Psoas muscle (tissue), 8 donors: ENCODE measurements at places on chromosomes 12 and 14. TPM values are rescaled to one million over a fixed set of nuclear protein-coding genes. Genes with fewer than 3 reads are reported as not detected.

The PPFIA2 gene
- 0.38 TPM for total RNA-seq

The NANOG gene
- not detected for total RNA-seq

The RPGRIP1 gene
- total RNA-seq = not detected

- peaks cover 34% of the 10 kb centered on the region for H3K36me3 ChIP-seq
- no peak overlapping the region for H3K27ac ChIP-seq
- H3K4me1 ChIP-seq = no peaks in the 10 kb centered on the region
- no peak overlapping the region for H3K4me3 ChIP-seq
- H3K27me3 ChIP-seq = no peaks in the 10 kb centered on the region
- no peak for DNase-seq
Measured at GRCh38 chr12:57173089-57173488, 25.7 kb upstream of the LRP1-AS start.

- no peak overlapping the region for H3K4me3 ChIP-seq
- H3K4me1 ChIP-seq = no peaks in the 10 kb centered on the region
- DNase-seq = no peak
Measured at GRCh38 chr12:94769047-94769420, 118.7 kb upstream of the TMCC3 start.

DNA sequence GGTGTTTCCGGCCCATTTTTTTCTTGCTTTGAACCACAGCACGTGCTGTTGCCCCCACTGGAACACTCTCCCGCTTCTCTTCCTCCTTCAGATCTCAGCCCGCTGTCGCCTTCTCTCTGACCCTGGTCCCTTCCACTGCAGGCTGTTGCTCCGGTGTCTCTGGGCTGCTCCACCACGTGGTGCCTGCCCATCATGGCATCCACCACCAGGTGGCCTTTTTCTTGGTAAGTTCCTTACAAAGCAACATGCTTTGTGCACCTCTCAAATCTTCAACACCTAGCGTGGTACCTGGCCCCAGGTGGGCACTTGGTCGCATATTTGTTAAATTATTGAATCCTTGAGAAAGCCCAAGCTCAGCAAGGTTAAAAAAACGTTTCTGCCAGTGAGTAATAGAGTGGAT lies 19.1 kb downstream of the TUNAR start:
- peaks cover 4% of the 10 kb centered on the region for H3K27me3 ChIP-seq
- H3K4me1 ChIP-seq = no peaks in the 10 kb centered on the region
- DNase-seq = no peak
- H3K27ac ChIP-seq = no peak overlapping the region
- no peak overlapping the region for H3K4me3 ChIP-seq
- no peaks in the 10 kb centered on the region for H3K36me3 ChIP-seq

DNA sequence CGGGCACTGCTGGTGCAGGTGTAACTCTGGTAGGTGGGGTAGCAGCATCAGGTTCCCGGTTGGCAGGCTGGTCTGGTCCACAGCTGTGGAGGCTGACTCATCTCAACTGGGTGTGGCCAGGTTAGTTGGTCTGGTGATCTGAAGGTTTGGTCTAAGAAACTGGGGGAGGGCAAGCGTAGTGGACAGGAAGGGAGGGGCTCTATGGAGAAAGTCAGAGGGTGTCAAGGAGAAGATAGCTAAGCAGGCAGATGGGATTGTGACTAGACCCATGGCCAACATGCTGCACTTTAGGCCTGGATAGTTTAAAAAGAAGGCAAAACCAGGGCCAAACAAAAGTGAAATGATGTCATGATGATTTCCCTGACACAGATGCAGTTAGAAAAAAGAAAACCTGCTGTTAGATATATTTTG lies 7.9 kb downstream of the TRIM9 start:
- H3K4me3 ChIP-seq = no peak overlapping the region
- H3K36me3 ChIP-seq = no peaks in the 10 kb centered on the region
- no peak overlapping the region for H3K27ac ChIP-seq
- peaks cover 2% of the 10 kb centered on the region for H3K27me3 ChIP-seq
- no peak for DNase-seq

- H3K27ac ChIP-seq = no peak overlapping the region
- no peak for DNase-seq
Measured at GRCh38 chr12:66624806-66625205, 54.1 kb downstream of the GRIP1 start.

GRCh38 chr12:12704593-12705230 lies 8.7 kb upstream of the GPR19 start:
- H3K4me3 ChIP-seq = no peak overlapping the region
- no peaks in the 10 kb centered on the region for H3K36me3 ChIP-seq
- H3K27ac ChIP-seq = no peak overlapping the region
- no peak for DNase-seq
- no peaks in the 10 kb centered on the region for H3K4me1 ChIP-seq

- peak; percentile 44 for DNase-seq
- H3K4me3 ChIP-seq = peak within 1 kb of the TSS; percentile 63
- peaks cover 27% of the 10 kb centered on the region for H3K27me3 ChIP-seq
- H3K27ac ChIP-seq = no peak within 1 kb of the TSS
Measured at GRCh38 chr14:73237219-73237785, at the start of gene PAPLN. Gene PAPLN, plus strand, starts transcription at chr14:73237506. Its CDS starts 2,273 bp downstream, at chr14:73239779.

GRCh38 chr12:2256915-2257314 lies 204.1 kb downstream of the CACNA1C start:
- H3K27me3 ChIP-seq = no peaks in the 10 kb centered on the region
- no peak overlapping the region for H3K27ac ChIP-seq
- no peak overlapping the region for H3K4me3 ChIP-seq
- no peaks in the 10 kb centered on the region for H3K36me3 ChIP-seq

DNA sequence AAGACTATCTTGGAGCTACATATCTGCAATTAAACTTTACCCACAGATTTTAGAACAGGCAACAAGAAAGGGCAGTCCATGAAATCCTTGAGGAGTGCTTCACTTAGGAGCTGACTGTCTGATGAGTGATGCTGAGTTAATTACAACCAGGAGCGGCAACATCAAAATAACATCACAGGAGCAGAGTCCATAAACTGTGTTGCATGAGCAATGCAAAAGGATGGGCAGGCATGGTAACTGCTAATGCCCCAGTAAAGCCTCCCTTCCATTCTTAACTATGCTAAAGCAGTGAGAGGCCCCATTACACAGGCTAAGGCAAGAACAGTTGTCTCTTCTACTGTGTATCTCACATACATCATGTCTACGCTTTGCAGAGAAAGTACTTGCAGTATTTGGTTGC lies 156.6 kb downstream of the PAX9 start:
- no peak for DNase-seq
- H3K27me3 ChIP-seq = no peaks in the 10 kb centered on the region
- H3K4me3 ChIP-seq = no peak overlapping the region
- H3K36me3 ChIP-seq = no peaks in the 10 kb centered on the region

GRCh38 chr14:34502001-34502400 lies 37.5 kb downstream of the EAPP start:
- H3K36me3 ChIP-seq = no peaks in the 10 kb centered on the region
- peaks cover 6% of the 10 kb centered on the region for H3K4me1 ChIP-seq
- DNase-seq = no peak
- H3K4me3 ChIP-seq = no peak overlapping the region
- no peaks in the 10 kb centered on the region for H3K27me3 ChIP-seq
- H3K27ac ChIP-seq = no peak overlapping the region
